CD4-positive, CD25-positive, alpha-beta regulatory T cell (primary cell): ENCODE measurements at places on chromosomes 13 and 19. TPM values are rescaled to one million over a fixed set of nuclear protein-coding genes. Genes with fewer than 3 reads are reported as not detected.

- DNase-seq, result no peak
- no peak overlapping the region for H3K4me3 ChIP-seq
- no peak overlapping the region for H3K27ac ChIP-seq
- H3K4me1 ChIP-seq, result no peaks in the 10 kb centered on the region
- no peaks in the 10 kb centered on the region for H3K27me3 ChIP-seq
These were observed 133.1 kb downstream of the MAB21L1 start for GRCh38 chr13:35343417-35343816.

- H3K27ac ChIP-seq, result no peak overlapping the region
- H3K4me1 ChIP-seq, result peaks cover 7% of the 10 kb centered on the region
- peaks cover 83% of the 10 kb centered on the region for H3K36me3 ChIP-seq
These were observed 12.4 kb downstream of the PRKD2 start for GRCh38 chr19:46704379-46705076.

- no peak for DNase-seq
- no peak overlapping the region for H3K27ac ChIP-seq
- no peaks in the 10 kb centered on the region for H3K36me3 ChIP-seq
- no peaks in the 10 kb centered on the region for H3K27me3 ChIP-seq
- H3K4me3 ChIP-seq, result no peak overlapping the region
- no peaks in the 10 kb centered on the region for H3K4me1 ChIP-seq
These were observed 21.3 kb upstream of the OR1M1 start for GRCh38 chr19:9065457-9066014.

ZNF585A gene
- 7.5 TPM for total RNA-seq

AKAP8 gene
- 79.1 TPM for total RNA-seq

LCP1 gene
- total RNA-seq, result 516 TPM
